ENCODE measurements at places on chromosomes 3 and 15. TPM values are rescaled to one million over a fixed set of nuclear protein-coding genes. Genes with fewer than 3 reads are reported as not detected.

The FGF12 gene
- polyA plus RNA-seq = 2.6 TPM

The TFDP2 gene
- 22.6 TPM for polyA plus RNA-seq

The GABRA5 gene
- polyA plus RNA-seq = not detected

The ECE2 gene
- polyA plus RNA-seq = not detected

The CCNL1 gene
- polyA plus RNA-seq = 118 TPM

The CIB2 gene
- 3.0 TPM for polyA plus RNA-seq

The CCDC54 gene
- polyA plus RNA-seq = not detected

The DNAH12 gene
- polyA plus RNA-seq = 0.03 TPM

The C3orf49 gene
- polyA plus RNA-seq = not detected

The CHST13 gene
- polyA plus RNA-seq = 0.94 TPM

The ERICH6 gene
- polyA plus RNA-seq = not detected

The PLA2G4E gene
- not detected for polyA plus RNA-seq

The DNAJA4 gene
- polyA plus RNA-seq = 8.6 TPM

The TGM5 gene
- 0.06 TPM for polyA plus RNA-seq

The HEG1 gene
- 36.6 TPM for polyA plus RNA-seq

The ANKRD34C gene
- not detected for polyA plus RNA-seq

The KCNAB1 gene
- polyA plus RNA-seq = 2.3 TPM

The PATL2 gene
- polyA plus RNA-seq = 0.47 TPM

The PPP1R14D gene
- polyA plus RNA-seq = 1.2 TPM

The PDZRN3 gene
- 6.6 TPM for polyA plus RNA-seq

The HIGD2B gene
- polyA plus RNA-seq = 0.09 TPM

The EXD1 gene
- polyA plus RNA-seq = 0.10 TPM

The C3orf52 gene
- 10.8 TPM for polyA plus RNA-seq

The CDV3 gene
- polyA plus RNA-seq = 109 TPM

The OSTN gene
- 2.5 TPM for polyA plus RNA-seq

The HRH1 gene
- polyA plus RNA-seq = 1.6 TPM

The TMEM212 gene
- polyA plus RNA-seq = not detected

The TRIM42 gene
- not detected for polyA plus RNA-seq

The CERS3 gene
- not detected for polyA plus RNA-seq

The ATP10A gene
- 1.0 TPM for polyA plus RNA-seq

The RTP4 gene
- polyA plus RNA-seq = 4.9 TPM

The C2CD4B gene
- polyA plus RNA-seq = 8.8 TPM

The IQCF5 gene
- not detected for polyA plus RNA-seq

The KNG1 gene
- not detected for polyA plus RNA-seq

The A4GNT gene
- 0.14 TPM for polyA plus RNA-seq

The KCNMB3 gene
- polyA plus RNA-seq = 1.0 TPM

The NR1I2 gene
- polyA plus RNA-seq = not detected

The SCN5A gene
- polyA plus RNA-seq = 0.07 TPM

The GP9 gene
- not detected for polyA plus RNA-seq
